ENCODE measurements at places on chromosomes 13 and 19. TPM values are rescaled to one million over a fixed set of nuclear protein-coding genes. Genes with fewer than 3 reads are reported as not detected.
A peak's percentile ranks its signal among the peaks of the same experiment; 100 is the strongest.

Gene CLEC11A
- total RNA-seq: 36.7 TPM

- DNase-seq: peak; percentile 83
Observed at GRCh38 chr19:14472202-14472938, 2.8 kb downstream of the PTGER1 start.

Gene ZNF880
- 31.3 TPM for total RNA-seq

GRCh38 chr13:48094404-48094780, 512 bp downstream of the MED4 start:
- DNase-seq: no peak

GRCh38 chr13:79196843-79197242, 209.2 kb downstream of the RBM26 start:
- DNase-seq: no peak

DNA sequence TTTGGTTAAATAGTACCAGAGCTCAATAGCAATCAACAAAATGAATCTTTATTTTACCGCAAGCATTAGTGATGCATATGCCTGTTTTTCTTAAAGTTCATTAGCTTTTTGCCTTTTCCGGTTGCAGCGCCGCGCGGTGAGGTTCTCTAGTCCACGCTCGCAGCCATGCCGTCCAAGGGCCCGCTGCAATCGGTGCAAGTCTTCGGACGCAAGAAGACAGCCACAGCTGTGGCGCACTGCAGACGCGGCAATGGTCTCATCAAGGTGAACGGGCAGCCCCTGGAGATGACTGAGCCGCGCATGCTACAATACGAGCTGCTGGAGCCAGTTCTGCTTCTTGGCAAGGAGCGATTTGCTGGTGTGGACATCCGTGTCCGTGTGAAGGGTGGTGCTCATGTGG, 42.1 kb upstream of the ZNF486 start:
- no peak for DNase-seq

DNA sequence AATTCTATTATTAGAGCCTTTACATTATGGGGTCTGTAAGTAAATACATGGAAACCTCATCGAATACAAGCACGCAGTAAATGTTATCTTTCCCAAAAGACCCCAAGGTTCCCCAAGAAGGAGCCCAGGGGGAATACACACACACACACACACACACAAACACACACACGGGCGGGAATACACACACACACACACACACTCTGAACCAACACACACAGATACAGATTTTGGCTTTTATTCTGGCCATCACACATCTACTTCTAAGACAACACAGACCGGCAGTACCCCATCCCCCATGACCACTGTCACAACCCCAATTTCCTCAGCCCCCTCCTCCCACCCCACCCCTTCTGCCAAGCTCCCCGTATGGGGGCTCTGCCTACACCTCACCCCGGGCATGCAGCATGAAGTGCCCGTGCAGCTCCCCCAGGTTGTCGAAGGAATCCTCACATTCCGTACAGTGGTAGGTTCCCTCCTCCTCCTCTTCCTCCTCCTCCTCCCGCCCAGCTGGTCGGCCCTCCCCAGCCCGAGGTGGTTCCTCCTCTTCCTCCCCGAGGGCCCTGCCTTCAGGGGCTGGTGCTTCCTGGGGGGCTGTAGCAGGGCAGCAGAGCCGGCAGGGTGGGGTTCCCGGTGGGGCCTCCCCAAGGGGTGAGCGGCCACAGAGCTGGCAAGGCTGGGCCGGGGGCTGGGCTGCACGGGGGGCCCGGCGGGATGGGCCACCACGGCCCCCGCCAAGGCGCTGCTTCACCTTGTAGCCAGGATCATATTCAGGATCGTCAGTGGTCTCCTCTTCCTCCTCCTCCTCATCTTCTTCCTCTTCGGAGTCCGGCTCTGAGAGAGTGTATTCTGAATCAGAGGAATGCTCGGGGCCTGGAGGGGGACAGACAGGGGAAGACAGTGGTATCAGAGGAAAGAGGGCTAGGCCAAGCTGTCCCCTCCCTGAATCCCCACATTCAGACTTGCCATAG, 4.4 kb upstream of the SRRM5 start:
- no peak for DNase-seq

Gene UNC13A
- 0.11 TPM for total RNA-seq

Gene PLVAP
- total RNA-seq: 22.7 TPM

DNA sequence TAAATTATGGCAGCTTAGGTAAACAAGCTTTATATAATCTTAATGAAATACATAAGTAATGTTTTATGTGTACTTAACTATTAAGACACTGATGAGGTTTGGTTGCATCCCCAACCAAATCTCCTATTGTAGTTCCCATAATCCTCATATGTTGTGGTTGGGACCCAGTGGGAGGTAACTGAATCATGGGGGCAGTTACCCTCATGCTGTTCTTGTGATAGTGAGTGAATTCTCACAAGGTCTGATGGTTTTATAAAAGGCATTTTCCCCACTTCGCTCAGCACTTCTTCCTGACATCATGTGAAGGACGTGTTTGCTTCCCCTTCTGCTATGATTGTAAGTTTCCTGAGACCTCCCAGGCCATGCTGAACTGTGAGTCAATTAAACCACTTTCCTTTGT, 212.7 kb downstream of the DIAPH3 start:
- no peak for DNase-seq

Gene MIER2
- total RNA-seq: 9.8 TPM

- DNase-seq: no peak
Observed at GRCh38 chr19:38726761-38727301, 17.4 kb downstream of the CAPN12 start.

- DNase-seq: no peak
Observed at GRCh38 chr19:46021531-46022041, 1.3 kb downstream of the PGLYRP1 start.

Data from ovary (tissue), 10 donors.